GF-D8 (cell line): ENCODE measurements at places on chromosomes 12 and 14.

- DNase-seq, result no peak
Observed at GRCh38 chr12:53698948-53699677, 23.2 kb upstream of the ATP5MC2 start.

GRCh38 chr14:24954037-24954699, 95.8 kb downstream of the STXBP6 start:
- DNase-seq, result no peak

DNA sequence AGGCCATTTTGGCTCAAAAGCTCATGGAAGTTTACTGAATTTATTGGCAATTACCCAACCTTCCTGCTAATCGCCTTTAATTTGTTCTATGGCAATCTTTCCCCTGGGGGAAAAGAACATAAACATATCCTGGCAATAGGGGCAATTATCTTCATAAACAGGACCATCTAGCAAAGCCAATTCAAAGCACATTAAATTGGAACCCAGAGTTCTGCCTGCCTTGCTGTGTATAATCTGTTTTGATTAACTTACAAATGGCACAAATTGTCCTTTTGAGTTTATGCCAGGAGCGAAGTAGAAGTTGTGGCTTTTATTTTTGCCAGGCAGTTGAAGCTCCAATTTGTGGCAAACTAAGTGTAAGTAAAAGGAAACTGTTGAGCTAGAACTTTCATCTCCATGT, 68.6 kb downstream of the C12orf50 start:
- DNase-seq, result no peak

GRCh38 chr14:95356245-95356869, 36.6 kb upstream of the CLMN start:
- DNase-seq, result no peak

DNA sequence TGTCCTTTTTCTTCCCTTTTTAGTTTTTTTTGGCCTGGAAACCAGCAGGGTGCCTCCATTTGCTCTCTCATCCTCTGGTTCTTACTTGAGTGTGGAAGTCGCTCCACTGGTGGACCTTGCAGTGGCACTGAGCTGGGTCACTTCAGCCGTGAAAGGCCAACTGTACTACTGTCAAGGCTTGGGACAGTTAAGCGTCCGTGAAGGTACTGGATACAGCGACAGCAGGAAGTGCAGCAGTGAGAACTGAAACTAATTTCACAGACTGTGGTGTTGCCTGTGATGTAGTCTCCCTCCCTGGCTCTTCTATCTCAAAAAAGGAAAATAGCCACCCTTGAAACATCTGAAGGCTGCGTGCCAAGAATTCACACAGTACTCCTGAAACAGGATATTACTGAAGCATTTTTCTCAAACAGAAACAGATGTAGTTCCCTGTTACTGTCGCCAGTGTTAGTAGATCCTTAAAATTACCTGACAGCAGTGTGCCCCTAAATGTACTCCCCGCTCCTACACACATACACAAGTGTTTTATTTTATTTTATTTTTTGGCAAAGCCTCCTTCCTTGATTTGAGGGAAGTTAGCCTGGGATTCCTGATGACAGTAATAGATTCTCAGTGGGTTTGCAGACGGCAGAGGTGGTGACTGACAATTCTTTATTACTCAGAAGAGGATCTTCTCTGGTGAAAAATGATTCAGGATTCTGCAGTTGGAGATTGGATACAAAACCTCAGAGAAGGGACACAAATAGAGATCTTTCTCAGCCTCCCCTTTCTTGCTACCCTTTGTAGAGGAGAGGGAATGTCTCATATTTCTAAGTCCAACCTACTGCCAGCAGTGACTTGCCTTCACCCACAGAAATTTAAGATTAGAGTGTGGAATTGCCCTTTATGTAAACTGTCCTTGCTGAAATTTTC, 4.4 kb downstream of the SUSD6 start:
- DNase-seq, result peak; percentile 29

DNA sequence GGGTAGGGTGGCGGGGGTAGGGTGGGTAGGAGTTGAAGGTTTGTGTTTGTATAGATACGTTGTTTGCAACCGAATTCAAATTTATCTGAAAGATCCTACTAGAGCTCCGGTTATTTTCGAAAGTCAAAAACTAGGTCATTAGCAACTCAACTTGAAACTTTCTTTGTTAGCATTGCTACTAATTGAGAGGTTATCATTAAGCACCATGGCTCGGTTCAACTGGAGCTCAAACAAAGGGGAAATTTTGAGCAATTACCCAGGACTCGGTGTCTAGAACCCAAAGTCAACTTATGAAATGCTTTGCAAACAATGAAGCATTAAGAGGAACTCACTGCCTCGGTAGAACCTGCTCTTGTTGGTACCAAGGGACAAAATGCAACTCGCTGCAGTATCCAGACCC, 207.7 kb downstream of the BCAT1 start:
- no peak for DNase-seq

GRCh38 chr14:21092273-21093011, 6.0 kb downstream of the ZNF219 start:
- no peak for DNase-seq
